GM18507 (cell line): ENCODE measurements at places on chromosomes 16 and 17.
A peak's percentile ranks its signal among the peaks of the same experiment; 100 is the strongest.

DNA sequence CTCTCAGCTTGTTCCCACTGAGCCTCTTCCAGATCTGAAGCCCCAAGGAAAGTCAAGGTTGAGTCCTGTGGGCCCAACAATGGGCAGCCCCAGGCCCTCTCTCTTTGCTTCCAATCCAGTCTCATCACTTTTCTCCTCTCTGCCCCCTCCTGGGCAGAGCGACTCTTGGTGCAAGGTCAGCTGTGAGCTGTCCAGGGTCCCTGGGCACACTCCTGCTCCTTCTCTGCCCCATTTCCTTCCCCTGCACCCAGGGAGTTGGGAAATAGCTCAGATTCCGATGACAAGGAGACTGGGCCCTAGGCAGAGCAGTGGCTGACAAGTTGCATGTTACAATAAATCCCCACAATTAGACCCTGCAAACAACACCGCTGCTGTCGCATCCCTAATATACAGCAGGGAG, 16.1 kb upstream of the CRHR1 start:
- no peak for DNase-seq

GRCh38 chr17:37741341-37742115, 3.3 kb downstream of the HNF1B start:
- no peak for DNase-seq

GRCh38 chr17:73644145-73645049, at the start of gene SDK2:
Gene SDK2, minus strand, starts transcription at chr17:73644445. Its CDS starts 357 bp downstream, at chr17:73644088.
- DNase-seq = no peak

- peak; percentile 89 for DNase-seq
These were observed 19.7 kb downstream of the TMEM235 start for GRCh38 chr17:78250891-78251772.

DNA sequence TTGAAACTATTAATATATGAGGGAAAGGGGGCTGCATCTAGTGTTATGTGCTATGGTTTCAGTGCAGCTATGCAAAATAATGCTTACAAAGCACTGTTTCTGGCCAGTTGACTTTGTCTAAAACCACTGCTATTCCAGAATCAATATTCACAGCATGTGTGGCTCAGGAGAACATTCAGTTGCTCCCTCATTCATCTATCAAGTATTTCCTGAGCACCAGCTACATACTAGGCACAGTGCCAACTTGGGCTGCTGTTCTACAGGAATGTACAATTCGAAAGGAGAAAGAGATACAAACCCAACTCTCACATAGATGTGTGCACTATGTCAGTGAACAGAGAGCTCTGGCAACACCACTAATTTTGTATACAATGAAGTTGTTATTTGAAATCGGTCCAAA, 183.0 kb downstream of the PHKB start:
- DNase-seq = no peak

DNA sequence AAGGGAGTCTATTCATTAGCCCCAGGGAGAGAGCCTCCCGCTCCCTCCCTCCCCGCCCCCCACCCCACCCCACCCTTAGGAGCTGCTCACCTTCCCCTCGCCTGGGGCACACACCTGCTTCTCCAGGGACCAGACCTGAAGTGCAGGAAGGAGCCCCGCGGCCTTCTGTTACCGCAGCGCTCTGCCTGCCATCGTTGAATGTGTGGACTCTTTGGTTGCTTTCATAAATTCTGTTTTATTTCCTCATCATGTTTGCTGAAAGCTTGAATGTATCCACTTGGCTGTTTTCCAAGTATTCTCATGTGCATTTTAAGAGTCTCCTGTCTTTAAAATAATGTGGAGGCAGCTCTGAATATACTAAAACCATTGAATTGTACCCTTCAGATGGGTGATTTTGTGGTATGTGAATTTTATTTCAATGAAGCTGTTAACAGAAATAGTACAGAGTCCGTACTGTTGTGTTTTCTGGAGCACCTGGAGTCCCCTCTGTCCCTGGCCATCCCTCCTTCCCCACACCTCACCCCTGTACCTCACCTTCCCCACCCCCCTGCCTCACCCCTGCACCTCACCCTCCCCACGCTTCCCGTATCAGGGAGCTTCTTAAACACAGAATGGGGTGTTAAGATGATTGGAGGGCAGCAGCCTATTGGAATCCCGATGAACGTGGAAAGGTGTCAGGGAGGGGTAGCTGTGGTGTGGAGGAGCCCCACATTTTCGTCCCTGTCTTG, 25.5 kb downstream of the RAB11FIP3 start:
- DNase-seq = no peak

GRCh38 chr16:84138824-84139627, 6.0 kb downstream of the HSDL1 start:
- no peak for DNase-seq

- DNase-seq = no peak
These were observed 65.3 kb downstream of the SPECC1 start for GRCh38 chr17:20074489-20074888.

DNA sequence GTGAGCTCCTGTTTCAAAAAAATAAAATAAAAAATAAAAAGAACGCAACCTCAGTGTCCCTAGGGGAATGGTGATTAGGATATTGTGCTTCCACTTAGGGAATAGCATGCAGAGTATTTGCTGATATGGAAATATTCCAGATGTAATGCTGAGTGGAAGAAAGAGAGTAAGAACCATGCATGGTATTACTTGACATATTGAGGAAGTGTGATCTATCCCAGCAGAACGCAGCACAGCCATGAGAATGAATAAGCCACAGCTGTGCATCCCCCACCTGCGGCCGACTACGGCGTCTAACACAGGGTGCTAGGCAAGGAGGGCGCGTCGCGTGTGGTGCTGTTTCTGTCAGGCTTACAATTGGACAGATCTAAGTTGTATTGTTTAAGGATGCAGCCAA, 49.5 kb downstream of the FOXK2 start:
- no peak for DNase-seq

DNA sequence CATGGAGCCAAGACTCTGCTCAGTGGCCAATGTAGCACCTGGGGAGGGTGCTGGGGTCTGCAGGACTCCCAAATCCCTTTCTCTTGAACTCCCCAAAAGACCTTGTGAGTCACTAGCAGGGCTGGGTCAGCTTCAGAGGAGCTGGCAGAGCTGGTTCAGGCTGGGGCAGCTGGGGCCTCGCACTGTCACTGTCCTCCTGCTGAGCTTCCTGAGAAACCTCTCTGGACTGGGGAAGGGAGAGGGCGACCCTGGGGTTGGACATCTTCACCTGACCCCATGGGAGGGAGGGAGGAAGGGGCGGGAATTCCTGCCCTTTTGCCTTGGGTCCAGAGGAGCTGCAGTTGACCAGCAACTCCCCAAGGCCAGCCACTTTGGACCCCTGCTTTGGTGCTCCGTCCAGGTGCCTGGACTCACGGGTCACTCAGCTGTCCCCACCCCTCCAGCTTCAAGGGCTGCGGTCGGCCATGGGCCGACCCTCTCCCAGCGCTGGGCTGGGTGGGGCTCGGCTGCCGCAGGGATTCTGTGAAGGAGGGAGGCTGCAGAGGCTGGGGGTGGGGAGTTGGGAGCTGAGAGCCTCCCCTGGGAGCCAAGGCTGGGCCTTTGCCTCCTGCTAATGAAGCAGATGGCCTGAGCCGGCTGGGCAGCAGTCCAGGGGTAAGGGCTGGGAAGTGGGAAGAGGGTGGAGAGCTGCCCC, 9.2 kb downstream of the FMNL1 start:
- DNase-seq = no peak

- DNase-seq = peak; percentile 91
These were observed 8.5 kb upstream of the MSL1 start for GRCh38 chr17:40113110-40113906.

GRCh38 chr17:81046132-81046769, 11.3 kb downstream of the BAIAP2 start:
- DNase-seq = no peak

DNA sequence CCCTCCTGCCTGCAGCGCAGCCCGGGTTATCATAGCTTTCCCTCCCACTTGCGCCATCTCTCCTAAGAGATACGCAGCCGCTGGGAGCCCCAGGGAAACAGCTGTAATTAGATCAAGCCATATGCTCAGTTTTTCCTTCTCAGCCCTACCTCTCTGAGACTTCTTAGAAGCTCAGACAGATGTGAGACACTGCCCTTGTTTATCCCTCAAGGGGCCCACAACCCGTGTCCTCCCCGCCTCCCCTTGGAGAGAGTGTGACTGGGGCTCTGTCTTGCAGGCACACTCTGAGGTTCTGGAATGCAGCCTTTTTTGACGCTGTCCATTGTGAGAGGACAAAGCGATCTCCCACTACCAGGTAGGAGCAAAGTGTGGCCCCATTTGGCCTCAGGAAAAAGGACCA, 31.2 kb downstream of the CIBAR2 start:
- no peak for DNase-seq

GRCh38 chr17:49874911-49875310, 27.0 kb upstream of the TAC4 start:
- DNase-seq = no peak

DNA sequence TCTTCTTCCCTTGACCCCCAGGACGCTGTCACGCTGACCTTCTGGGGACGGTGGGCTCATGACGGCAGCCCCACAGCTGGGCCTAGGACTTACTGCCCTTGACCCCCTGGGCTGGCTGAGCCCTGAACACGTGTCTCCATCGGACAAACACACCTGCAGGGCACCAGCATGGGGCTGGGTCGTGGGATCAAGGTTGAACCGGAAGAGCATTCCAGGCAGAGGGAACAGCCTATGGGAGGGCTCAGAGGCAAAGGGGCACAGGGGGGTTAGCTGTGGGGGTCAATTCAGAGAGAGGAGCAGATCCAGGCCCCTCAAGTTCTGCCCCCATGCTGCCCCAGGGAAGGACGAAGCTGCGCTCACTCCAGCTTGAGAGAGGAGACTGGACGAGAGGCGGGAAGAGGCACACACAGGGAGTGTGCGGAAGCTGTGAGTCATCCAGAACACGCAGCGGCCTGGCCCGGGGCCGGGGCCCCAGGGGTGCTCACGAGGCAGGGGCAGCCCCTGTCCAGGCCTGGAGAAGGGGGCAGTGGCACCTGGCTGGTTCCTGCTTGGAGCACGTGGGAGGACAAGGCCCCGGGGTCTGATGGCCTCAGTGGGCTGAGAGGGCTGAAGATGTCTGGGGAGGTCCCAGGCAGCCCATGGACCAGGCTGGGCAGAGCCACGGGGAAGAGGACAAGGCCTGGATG, 9.9 kb downstream of the SSTR5 start:
- DNase-seq = no peak

DNA sequence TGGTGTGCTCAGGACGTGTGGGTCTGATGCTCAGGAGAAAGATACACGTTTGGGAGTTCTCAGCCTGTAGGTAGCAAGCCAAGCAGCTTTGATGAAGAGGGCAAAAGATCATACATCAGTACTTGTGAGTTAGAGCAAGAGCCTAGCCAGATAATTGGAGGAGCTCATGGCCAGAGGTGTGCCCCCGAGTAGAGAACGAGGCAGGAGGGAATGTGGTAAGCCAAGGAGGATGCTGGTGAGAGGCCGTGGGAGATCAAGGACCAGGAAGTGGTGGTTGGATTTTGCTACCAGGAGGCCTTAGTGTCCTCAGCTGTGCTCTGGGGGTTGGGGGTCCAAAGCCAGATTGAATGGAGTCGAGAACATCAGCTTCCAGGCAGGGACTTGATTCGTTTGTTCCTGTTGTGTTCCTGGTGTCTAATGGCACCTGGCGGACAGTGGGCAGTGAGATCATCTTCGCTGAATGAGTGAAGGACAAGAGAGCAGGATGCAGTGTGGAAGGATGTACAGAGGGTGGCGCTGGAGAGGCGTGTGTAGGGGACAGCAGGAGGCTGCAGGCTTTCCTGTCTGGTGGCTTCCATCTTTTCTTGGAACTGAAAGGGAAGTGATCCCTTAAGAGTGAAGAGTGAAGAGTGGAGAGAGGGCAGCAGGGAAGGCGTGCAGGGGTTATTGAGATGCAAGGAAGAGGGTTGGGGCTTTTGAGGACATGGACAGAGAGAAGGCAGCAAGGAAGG, 11.6 kb downstream of the FBXL19 start:
- no peak for DNase-seq

DNA sequence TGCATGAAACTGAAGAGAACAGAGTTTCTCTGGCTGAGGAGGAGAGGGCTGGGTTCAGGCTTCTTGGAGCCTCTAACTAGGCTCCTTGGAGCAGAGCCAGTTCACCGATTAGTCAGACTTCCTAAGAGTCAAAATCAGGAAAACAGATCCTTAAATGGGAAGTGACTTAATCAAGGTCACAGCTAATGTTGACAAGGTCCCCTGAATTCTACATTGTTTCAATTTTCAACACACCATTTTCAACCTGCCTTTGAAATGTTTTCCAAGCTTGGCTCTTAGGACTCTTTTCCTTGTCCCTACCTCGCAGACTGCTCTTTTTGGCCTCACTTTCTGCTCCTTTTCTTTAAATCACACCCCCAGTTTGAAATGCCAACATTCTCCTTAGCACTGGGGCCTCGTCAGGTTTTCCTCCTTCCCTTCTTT, 16.3 kb downstream of the MYL4 start:
- no peak for DNase-seq

DNA sequence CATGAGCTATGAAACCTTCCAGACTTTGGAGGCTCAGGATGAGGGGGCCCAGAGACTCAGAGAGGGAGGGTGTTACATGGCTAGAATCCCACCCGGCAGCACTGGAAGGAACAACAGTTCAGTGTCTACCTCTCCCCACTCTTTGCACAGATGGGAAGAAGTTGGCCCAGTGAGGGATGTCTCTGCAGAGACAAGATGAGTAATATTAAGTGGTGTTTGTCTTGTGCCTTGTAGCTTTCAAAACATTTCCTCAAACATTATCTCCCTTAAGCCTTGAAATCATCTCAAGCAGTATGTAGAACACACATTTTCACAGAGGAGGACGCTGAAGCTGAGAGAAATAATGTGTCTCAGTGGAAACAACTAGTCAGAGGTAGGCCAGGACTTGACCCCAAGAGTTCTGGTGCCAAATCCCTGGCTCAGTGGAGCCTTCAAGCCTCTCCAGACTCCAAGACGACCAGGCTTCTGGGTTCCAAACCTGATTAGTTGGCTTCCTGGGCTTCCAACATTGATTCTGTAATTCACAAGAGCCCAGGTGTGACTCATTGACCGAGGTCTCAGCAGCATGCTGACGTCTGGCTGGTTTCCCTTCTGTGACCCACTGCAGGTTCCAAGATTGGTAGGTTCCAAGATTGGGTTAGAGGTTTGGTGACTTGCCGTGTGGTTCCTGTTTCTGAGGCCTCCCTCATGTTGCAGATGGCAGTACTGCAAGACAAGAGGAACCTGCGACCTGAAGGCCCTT, 7.4 kb downstream of the RNF112 start:
- DNase-seq = no peak

DNA sequence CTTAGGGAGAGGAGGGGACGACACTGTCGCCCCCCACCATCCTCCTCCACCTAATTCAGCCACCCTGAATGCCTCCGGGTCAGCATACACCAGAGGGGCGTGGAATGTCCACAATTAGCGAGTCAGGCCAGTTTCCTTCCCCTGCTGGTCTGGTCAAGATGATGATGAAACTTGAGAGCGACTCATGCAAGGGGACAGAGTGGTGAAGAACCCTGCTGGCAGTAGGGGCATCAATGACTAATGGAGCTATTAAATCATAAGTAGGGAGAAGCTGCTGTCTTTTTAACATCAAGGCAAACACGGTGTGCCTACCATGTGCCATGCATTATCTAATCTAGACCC, 7.2 kb downstream of the SPACA3 start:
- no peak for DNase-seq

GRCh38 chr17:68344701-68345136, 53.4 kb downstream of the ARSG start:
- DNase-seq = no peak
